ENCODE measurements at places on chromosomes 2 and 18.

DNA sequence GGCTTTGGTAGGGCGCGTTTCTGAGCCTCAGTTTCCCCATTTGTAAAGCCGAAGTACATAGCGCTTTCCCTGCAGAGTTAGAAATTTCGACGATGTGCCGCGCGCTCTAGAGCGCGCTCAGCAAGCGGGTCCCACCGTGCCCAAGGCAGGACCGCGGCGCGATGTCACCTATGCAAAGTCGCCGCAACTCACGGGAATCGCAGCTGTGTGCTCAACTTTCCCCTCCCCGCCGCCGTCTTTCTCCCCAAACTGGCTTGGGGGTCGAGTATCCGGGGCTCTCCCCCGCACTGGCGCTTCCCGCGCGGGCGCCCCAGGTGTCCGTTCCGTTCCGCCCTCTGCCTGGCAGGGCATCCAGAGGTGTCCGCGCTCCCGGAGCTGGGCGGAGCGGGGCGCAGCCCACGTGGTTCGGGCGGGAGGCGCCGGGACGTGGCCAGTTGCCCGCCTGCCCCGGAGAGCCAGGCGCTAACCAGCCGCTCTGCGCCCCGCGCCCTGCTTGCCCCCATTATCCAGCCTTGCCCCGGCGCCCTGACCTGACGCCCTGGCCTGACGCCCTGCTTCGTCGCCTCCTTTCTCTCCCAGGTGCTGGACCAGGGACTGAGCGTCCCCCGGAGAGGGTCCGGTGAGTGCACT lies at the start of gene MLPH:
Gene MLPH, plus strand, starts transcription at position 433 of the 630 bp plus-strand sequence. CDS start 6,176 bp downstream, outside the sequence.
- DNase-seq: peak; percentile 80

DNA sequence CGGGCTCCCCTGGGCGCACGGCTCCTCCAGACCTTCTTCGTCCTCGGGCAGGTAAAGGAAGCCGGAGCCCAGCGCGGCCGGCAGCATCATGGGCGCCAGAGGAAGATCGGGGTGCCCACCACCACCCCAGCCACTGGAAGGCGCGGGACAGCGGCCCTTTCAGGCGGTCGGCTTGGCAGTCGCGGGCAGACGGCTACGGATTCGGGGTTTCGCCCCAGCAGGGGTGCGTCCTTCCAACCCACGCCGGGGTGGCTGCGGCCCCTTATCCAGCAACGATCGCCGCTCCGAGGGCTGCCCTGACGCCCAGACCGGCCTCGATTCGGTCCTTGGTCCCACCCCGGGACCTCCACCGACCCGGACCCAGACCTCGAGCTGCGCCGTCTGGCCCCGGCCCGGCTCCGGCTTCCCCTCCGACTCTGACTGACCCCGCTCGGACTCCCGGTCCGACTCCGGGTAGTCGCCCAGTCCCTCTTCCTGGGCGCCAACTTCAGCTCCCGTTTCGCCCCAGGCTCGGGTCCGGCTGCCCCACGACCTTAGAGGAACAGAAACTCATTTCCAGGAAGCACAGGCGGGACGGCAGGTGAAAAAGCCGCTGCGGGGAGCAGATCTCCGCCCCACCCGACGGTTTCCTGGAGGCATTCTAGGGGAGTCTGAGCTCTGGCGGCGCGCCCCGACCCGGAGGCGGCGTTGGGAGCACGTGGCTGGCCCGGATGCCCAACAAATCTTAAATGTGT lies 30.2 kb upstream of the SSB start:
- DNase-seq: no peak

DNA sequence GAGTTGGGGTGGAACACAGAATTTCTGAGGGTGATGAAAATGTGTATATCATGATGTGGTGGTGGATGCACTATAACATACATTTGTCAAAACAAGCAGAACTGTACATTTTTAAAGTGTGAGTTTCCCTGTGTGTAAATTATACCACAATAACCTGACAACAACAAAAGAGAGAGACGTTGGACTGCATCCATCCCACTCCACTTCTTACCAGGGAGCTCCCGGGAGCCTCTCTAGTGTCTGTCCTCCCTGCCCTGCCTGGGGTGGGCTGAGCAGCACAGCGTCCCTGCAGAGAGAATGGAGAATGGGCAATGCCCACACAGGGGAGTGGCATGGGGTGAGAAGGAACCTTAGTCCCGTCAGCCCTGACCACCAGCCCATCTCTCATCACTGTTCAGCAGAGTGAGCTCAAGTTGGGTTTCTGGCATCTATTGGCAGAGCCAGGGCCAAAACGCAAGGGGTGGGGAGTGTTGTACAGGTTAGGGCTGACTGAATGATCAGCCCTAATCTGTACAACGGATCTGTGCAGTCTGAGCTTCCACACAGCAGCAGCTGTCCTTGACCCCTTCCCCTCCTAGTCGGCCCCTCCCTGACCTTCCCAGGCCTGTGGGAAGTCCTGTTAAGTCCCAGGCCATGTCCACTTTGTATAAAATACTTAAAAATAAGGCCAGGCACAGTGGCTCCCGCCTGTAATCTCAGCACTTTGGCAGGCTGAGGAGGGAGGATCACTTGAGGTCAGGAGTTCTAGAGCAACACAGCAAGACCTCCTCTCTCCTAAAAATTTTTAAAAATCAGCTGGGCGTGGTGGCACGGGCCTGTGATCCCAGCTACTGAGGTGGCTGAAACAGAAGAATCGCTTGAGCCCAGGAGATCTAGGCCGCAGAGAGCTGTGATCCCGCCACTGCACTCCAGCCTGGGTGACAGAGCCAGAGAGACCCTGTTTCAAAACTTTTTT lies 3.3 kb upstream of the PROC start:
- no peak for DNase-seq

DNA sequence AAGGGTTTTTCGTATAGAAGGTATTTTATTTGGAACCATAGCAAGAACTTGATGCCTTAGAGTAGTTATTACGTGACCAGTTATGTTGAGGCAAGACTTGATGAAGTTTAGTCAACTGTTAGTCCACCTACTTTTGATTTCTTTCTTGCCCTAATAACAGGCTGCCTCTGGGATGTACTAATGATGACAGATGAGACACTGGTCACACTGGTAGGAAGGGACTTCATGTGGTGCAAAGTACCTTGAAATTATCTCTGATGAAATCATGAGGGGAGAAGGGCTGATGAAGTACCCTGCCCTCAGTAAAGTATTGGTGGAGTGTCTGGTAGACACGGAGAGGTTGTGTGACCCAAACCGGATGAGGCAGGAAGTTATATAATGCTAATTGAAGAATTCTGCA lies 5.4 kb downstream of the DIS3L2 start:
- DNase-seq: no peak

- DNase-seq: no peak
These were observed 103.3 kb downstream of the PLA2R1 start for GRCh38 chr2:159959136-159959535.

- DNase-seq: no peak
These were observed 64.1 kb downstream of the FBXO15 start for GRCh38 chr18:74083557-74083952.

DNA sequence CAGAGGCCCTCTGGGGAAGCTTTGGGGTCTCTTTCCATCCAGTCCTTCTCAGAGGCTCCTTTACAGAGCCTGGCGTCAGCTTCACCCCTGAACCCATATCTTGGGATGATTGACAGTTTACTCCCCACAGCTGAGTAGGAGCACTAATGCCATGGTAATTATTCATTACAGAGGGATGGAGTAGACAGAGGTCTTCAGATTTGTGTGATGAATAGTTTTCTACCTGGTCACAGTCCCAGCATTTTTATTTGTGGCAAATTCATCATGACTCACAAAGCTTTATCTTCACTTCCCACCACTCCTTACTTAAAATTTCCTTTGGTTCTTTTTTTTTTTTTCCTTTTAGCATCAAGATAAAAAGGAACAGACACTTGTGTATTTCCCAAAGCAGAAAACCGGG lies 104.2 kb downstream of the CCDC85A start:
- DNase-seq: no peak

GRCh38 chr18:74496508-74497323 lies 553 bp downstream of the CNDP2 start:
- DNase-seq: peak; percentile 58

DNA sequence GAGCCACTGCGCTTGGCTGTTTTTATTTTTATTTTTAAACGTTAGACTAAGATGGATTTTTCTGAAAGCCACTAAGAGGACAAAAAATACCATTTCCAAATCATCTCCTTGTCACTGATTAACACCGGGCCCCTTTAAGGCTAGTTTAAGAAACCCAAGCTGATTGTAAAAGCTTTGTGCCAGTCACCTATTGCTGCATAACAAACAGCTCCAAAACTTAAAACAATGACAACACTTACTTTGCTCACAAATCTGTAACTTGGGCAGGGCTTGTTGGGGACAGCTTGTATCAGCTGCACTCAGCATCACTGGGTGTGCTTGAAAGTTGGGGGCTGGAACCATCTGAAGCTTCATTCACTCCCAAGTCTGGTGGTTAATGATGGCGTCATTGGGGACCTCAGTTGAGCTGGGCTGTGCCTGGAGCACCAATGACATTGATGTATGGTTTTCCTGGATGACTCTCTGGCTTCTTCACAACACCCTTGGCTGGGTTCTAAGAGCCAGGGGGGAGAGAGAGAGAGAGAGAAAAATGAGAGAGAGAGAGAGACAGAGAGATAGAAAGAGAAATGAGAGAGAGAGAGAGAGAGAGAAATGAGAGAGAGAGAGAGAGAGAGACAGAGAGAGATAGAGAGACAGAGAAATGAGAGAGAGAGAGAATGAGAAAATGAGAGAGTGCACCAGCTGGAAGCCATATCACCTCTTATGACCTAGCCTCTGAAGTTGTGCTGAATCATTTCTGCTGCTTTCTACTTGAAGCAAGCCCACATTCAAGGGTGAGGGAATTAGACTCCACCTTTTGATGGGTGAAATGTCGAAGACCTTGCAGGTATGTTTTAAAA lies 26.0 kb upstream of the ATG16L1 start:
- no peak for DNase-seq

- DNase-seq: no peak
These were observed 402.7 kb upstream of the MYT1L start for GRCh38 chr2:2733818-2734217.

DNA sequence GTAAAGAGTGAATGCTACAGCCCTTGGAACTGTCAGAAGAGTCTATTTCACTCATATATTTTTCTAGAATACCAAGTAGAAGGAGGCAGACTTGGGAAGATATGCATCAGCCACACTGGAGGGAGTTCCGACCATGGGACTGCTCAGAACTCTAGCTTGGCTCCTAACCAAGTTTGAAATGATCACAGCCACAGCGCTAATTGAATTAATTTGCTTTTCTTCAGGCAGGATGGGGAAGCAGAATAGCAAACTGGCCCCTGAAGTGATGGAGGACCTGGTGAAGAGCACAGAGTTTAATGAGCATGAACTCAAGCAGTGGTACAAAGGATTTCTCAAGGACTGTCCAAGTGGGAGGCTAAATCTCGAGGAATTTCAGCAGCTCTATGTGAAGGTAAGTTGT lies 51.4 kb downstream of the VSNL1 start:
- DNase-seq: no peak

GRCh38 chr2:29113891-29114321 lies 1.3 kb upstream of the CLIP4 start:
- peak; percentile 97 for DNase-seq

DNA sequence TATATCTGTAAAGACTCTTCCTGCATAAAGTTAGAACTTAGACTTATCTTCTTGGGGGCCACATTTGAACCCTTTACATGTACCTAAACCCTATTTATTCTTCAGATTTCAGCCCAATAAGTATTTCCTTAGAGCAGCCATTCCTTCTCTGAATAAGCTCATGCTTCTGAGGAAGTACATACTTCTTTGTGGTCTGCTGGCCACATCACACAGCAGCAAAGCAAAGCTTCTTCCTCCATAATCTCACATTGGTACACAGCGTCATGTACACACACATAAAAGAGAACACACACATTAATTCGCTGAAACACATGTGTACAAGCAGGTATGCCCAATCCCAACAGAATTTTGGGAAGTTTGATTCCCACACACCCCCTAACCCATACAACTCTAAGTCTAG lies 331.0 kb downstream of the CDH2 start:
- DNase-seq: no peak

GRCh38 chr2:68250196-68250595 lies 2.1 kb downstream of the PPP3R1 start:
- DNase-seq: peak; percentile 9

DNA sequence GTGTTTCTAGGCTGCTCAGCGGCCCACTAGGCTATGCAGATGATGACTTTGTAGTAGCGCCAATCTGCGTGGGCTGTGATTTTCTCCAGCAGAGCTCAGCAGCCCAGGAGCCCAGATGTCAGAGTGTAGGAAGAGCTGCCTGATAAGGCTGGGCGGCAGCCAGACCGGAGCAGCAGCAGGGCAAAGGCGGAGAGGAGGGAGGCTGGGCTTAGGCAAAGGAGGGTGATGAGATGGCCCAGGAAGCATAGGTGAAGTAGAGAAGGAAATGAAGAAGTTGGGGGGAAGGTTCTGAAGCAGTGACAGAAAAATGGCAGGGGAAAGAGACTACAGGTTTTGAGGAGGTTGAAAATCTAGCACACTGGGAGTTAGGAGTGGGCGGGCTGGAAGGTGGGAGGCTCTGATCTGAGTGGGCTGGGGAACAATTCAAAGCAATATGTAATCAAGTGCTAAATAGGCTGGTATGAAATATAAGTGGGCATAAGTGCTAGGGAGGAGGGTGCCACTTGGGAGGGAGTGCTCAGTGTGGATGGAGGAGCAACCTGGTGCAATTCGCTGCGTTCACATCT lies 50.6 kb upstream of the STPG4 start:
- peak; percentile 42 for DNase-seq

DNA sequence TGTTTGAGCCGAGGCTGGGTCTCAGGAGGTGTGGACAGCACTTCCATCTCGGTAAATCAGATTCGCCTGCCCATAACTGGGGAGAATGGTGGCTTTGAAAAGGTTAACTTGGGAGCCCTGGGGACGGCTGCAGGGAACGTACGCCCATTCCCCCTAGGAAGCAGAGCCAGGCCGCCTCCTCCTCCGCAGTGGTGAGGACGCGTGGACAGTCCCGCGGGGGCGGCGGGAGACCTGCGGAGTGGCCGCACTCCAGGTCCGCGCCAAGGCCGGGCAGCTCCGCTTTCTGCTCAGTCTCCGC lies 845 bp upstream of the MYCN start:
- DNase-seq: no peak

GRCh38 chr18:22347606-22348511 lies 69.9 kb downstream of the CTAGE1 start:
- peak; percentile 53 for DNase-seq

- no peak for DNase-seq
These were observed 97.3 kb upstream of the RGPD4 start for GRCh38 chr2:107729440-107729839.

DNA sequence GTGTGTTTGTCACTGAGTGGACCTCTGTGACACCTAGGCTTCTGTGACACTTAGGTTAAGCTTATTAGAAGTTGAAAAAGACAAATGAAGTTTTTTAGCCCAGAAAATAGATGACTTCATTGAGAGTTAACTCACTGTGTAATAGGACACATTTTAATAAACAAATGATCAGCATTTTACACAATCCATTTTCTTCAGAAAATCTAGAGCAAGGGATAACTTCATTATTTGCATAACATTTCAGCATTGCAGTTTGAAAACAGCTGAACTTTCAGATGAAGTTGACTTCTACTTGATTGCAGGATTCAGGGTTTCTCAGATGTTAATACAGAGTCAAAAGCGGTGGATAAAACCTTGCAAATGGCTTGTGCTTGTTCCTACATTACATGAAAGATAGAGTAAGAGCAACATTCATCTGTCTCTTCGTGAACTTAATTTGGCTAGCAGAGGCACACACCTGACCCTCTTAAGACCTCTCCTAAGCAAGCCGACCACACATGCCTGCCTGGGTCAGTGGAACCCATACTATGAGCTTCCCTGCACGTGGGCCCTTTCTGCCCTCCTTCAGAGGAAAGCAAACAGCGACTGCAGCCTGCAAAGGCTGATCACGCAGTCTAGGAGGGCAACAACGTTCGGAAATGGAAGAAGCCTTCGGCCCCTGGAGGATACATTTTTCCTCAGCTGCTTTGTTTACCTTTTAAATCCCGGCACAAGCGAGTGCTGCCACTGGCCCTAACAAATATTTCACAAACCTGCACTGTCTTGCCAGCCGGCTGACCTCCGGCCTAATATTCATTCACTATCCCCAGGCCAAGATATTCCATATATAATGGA lies 16.6 kb downstream of the ITGB1BP1 start:
- no peak for DNase-seq

Measured in HT-29 (cell line).